ENCODE measurements at places on chromosomes 1 and 21.

DNA sequence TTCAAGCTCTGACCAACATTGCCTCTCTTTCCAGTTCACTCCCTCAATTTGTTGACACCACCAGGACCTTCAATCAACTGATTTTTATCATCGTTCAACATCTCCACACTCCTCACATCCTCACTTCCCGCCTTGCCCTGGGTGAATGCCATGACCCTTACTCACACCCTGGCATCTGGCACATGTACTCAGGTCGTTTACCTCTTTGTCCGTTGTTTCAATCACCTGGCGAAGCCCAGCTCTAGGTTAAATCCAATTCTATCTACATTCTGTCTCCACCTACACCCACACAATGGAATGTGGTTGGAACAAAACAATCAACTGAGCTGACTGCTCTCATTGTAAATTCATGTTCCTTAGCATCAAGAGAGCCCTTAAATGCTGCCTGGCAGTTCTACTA, 24.2 kb upstream of the TBX15 start:
- DNase-seq = no peak

DNA sequence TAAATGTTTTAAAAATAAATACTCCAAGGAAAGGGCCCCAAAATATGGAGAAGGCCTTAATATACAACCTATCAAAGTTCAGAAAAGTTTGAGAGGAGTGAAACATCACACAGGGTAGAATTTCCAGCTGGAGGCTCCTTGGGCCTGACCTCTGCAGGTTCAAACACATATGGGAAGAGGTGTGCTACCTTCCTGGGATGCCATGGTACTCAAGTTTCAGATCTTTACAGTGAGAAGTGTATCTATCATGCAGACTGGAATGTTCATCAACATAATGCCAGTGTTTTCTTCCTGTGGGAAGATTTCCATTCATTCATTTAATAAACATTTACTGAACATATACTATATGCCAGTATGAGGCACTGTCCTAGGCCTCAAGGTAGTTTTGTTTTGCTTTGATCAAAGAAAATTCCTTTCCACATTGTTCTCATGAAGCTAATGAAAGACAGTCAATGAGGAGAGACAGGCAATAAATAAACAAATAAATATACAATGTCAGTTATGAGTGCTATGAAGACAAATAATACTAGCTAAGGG, 14.6 kb upstream of the ADAR start:
- DNase-seq = no peak

- DNase-seq = no peak
These were observed 213.4 kb upstream of the PTBP2 start for GRCh38 chr1:96508233-96508632.

DNA sequence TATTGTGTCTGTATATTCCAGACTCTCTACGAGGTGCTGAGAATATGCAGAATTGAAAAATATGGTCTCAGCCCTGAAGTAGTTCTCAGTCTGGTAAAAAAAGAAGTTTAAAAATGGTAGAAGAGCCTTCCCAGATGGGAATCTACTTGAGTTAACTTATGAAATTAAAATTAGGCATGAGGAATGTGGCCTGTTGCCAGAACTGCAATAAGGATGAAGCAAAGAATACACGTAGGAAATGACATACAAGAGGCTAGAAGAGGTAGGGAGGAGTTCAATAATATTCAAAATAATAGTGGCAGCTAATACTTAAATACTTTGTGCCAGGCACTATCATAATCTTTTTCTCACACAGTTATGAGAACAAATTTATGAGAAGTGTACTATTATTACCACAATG, 6.3 kb downstream of the ASPM start:
- no peak for DNase-seq

GRCh38 chr1:221089803-221090202, 210.6 kb downstream of the HLX start:
- DNase-seq = no peak

- DNase-seq = no peak
These were observed 520 bp downstream of the TARS2 start for GRCh38 chr1:150487763-150488115.

DNA sequence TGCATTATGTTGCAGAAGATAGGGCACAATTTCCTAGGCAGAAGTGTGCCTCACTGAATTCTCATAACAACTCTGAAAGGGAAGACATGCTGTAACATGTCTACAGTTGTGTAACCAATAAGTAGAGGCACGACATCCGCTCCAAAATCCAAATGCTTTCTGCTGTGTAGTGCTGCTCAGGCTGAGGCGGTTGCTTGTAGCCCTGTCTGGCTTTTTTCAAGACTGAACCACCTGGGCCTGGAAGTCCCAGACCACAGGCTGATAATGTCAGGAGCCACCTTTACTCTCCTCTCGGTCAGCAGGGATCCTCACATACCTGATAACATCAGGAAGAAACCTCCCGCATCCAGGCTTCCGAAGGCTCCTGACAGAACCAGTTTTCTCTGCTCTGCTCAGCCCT, 10.9 kb downstream of the AKNAD1 start:
- no peak for DNase-seq

DNA sequence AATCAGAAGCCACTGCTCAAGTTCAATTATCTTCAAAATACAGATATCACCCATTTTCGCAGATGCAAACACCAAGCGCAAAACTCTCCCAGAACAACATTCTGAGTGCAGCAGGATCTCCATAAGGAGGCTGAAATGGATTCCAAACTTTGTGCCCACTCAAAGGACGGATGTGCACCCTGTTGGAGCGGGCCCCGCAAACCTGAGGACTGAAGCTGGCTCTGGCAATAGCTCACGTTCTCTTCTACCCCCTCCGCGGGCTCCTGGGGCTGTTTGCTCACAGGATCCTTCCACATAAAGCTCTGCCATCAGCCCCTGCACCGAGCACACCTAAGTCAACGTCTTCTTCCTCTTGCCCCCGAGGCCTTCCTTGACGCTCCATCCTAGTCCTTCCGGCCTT, 11.7 kb upstream of the RCSD1 start:
- no peak for DNase-seq

DNA sequence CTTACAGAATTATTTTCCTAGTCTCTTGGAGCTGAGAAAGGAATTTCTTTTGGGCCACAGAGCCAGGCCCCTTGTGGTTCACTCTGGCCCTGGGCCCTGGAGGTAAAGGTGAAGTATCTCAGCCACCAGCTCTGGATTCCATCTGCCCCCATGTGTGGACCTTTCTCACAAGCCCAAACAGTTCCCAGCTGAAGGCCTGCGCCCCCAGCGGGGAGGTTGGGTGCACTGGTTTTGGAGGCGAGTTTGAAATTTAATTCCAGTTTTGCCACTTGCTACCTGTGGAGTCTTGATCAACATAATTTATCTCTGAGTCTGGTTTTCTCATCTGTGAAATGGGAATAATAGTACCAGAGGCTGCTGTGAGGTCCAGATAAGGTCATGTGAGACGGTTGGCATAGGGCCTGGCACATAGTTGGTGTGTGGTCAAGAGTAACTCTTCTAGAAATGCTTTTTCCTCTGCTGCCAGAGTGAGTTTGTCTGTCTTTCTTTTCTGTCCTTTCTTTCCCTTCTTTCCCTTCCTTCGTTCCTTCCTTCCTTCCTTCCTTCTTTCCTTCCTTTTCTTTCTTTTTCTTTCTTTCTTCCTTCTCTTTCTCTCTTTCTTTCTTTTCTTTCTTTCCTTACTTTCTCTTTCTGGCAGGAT, 6.1 kb downstream of the AGTRAP start:
- no peak for DNase-seq

DNA sequence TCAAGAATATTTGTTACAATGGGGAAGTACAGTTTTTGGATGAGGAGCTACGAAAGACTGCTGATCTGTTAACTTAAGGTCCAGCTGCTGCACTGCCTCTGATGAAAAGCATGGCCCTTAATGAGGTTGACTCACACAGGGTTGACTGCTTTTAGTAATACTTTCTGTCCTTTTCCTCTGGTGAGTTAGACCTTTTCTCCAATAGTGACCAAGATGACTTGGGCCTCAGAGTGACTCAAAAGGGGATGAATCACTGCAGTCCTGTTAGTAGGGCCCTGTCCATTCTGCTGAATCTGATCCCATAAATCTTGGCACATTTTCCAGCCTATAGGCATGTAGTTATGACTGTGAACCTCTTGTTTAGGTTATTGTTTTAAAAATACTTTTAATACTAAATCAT, 2.7 kb downstream of the DISP1 start:
- DNase-seq = no peak

DNA sequence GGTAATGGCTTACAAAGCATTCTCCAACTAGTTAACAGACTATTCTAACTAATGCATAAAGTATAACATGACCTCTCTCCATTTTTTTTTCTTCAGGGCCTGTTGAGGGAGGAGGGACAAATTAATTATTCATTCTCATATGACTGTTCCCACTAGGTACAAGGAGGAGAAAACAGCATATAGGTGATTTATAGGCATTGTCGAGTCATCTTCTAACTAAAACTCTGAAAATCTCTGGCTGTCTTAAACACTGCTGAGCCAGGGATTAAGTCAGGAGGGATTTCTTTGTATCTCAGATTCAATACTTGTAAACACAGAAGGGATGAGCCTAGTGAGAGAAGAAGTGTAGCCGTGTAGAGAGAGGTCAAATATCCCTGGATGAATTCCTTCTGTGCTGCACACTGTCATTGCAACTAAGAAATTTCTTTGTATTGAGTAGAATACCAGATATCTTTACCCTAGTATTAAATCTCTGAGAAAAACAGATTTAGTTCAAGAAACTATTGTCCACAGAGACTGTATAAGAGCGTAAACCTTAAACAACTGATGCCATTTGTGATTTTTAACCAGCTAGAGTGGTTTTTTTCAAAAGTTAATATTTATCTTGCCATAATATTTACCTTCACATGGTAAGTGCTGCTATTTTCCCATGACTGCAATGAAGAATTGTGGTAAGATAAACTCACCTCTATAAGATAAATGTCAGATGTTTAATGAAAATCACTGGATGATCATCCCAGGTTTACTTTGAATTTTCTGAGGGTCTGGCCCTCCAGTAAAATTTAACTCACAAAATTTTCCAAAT, 465.3 kb downstream of the RWDD3 start:
- no peak for DNase-seq

- peak; percentile 10 for DNase-seq
These were observed 543 bp downstream of the ABCB10 start for GRCh38 chr1:229557913-229558414.

DNA sequence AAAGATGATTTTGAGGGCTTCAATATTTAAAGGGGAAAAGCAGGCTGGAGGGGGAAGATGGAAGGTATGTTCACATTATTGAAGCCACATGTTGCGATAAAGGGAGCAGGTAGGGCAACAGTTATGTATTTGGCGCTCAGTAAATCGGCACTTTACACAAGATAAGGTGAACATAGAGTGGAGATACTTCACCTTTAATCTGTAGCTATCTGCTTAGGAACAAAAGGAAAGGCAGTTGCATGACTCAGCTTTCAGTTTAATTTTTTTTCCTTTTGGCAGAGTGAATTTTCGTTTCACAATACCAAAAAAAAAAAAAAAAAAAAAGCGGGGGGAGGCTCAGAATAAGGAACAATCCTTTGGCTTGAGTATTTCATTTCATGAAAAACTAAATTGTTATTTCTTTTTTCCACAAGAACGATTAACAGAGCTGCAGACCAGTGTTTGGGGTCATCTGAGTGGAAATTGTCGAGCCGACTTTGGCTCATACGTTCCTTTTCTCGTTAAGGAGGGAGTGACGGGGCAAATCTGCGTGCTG, 1.1 kb upstream of the COQ8A start:
- DNase-seq = no peak

DNA sequence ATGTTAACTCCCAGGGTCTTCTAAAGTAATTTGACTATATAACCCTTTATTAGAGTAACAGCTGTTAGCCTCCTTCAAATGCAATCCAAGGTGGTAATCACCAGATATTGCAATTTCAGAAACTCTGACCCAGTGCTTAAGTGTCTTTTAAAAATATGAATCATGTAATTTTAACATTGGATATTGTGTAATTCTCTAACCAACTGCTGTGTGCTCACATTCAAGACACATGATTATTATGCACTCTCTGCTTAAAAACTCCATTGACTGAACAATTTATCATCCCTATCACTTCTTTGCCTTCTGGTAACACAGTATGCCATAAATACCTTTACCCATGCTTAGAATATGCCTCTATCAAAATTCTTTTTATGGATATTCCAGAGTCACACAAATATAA, 537.4 kb upstream of the RGS18 start:
- DNase-seq = no peak

DNA sequence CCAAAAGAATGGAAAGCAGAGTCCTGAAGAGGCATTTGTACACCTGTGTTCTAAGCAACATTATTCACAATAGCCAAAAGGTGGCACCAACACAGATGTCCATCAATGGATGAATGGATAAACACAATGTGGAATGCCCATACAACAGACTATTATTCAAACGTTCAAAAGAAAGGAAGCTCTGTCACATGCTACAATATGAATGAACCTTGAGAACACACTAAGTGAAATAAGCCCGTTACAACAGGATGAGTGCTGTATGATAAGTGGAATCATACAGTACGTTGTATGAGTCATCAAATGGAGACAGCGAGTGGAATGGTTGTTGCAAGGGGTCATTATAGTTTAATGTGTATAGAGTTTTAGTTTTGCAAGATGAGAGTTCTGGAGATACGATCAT, 80.1 kb downstream of the SH3BGR start:
- DNase-seq = no peak

- DNase-seq = no peak
These were observed 2.0 kb upstream of the RCC2 start for GRCh38 chr1:17441265-17441992.

- DNase-seq = no peak
These were observed 95.0 kb downstream of the LAMC2 start for GRCh38 chr1:183281039-183281438.

DNA sequence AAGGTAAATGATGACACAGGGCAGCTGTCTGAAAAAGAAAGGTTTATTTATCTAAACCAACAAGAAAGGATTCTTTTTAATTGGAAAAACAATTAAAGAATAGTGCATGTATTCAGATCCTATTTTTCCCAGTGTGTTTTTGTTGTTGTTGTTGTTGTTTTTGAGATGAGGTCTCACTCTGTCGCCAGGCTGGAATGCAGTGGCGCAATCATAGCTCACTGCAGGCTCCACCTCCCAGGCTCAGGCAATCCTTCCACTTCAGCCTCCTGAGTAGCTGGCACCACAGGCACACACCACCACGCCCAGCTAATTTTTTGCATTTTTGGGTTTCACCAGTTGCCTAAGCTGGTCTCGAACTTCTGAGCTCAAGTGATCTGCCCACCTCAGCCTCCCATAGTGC, 22.1 kb downstream of the NEK2 start:
- DNase-seq = no peak

DNA sequence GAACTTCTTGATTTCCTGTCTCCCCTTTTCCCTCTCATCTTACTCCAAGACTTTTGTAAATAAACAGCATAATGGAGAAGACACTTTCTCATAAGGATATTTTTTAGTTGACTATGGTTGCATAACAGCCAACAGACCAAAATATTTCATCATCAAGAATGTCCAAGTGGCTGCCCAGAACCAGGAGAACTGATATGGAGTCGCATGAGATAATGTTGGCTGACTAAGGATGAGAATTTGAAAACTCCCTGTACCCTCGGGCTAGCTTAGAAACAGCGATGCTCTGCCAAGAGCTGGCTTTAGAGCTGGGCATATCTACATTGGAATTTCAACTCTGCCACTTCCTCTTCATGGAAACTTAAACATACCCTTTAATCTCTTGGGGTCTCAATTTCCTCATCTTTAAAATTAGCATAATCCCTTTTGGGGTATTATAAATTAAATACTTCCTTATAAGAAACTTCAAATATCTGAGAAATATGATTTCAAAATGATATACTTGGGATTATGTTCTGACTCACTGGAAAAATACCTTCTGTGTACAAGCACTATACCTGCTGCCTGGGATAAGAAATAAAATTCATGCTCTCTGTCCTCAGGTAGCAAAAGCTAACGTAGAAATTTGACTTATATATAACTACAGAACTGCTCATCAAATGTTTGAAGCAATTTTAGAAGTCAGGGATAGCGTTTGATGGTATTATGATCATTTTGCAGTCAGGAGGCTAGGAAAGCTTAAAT, 777.3 kb downstream of the LTN1 start:
- DNase-seq = no peak
